ENCODE measurements at places on chromosomes 6 and 20. TPM values are rescaled to one million over a fixed set of nuclear protein-coding genes. Genes with fewer than 3 reads are reported as not detected.

- peak; percentile 96 for DNase-seq
Measured at GRCh38 chr20:50186151-50186885, 4.3 kb upstream of the CEBPB start.

DNA sequence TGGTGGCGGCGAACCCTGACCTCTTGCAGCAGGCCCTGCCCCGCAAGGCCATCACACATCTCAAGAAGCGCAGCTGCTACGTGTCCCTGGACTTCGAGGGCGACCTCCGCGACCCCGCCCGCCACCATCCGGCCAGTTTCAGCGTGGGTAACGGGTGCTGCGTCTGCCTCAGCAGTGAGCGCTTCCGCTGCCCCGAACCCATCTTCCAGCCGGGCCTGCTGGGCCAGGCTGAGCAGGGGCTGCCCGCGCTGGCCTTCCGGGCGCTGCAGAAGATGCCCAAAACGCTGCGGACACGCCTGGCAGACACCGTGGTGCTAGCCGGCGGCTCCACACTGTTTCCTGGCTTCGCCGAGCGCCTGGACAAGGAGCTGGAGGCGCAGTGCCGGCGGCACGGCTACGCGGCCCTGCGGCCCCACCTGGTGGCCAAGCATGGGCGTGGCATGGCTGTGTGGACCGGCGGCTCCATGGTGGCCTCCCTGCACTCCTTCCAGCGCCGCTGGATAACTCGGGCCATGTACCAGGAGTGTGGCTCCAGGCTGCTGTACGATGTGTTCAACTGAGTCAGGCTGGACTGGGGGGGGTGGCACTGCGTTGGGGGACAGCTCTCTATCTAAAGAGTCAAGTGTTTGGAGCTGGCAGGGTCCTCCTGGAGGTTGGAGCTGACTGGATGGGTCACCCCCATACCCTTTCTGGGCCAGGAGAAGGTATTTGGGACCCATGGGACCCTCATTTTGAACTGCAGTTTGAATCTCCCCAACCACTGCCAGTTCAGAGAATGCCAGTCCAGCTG, 1.1 kb downstream of the ACTL10 start:
- peak; percentile 91 for DNase-seq

GRCh38 chr6:12313992-12314589, 23.9 kb downstream of the EDN1 start:
- no peak for DNase-seq

DNA sequence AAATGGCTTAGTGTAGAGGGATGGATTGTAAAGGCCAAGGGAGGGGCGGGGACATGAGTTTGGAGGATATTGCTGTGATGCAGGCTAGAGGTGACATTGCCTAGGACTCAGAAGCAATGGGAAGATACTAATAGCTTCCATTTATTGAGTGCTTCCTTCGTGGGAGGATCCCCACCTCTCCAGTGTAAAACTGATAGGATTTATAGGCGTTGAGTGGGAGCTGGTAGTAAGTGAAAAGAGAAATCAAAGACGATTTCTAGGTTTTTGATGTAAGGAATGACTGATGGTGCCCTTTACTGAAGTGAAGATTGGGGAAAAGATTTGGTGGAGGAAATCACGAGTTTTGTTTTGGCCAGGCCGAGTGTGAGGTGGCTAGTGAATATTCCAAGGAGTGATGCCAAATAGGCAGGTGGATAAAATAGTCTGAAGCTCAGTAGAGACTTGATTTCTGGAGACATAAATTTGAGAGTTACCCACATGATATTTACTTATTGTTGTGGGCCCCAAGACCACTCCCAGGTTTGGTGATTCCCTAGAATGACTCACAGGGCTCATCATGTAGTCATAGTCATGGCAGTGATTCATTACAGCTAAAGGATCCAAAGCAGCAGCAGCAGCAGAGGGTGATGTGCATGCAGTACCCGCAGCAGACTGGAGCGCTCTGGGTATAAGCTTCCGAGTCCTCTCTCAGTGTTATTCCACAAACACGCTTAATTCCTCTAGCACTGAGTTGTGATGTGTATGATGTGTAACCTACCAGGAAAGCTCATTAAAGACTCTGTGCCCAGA, 10.2 kb downstream of the RPRD1B start:
- no peak for DNase-seq

- DNase-seq = no peak
Measured at GRCh38 chr6:164356814-164357213, 942.3 kb downstream of the QKI start.

GRCh38 chr20:18988701-18989100, 175.1 kb downstream of the SCP2D1 start:
- no peak for DNase-seq

- DNase-seq = no peak
Measured at GRCh38 chr6:128500014-128500413, 20.4 kb downstream of the PTPRK start.

DNA sequence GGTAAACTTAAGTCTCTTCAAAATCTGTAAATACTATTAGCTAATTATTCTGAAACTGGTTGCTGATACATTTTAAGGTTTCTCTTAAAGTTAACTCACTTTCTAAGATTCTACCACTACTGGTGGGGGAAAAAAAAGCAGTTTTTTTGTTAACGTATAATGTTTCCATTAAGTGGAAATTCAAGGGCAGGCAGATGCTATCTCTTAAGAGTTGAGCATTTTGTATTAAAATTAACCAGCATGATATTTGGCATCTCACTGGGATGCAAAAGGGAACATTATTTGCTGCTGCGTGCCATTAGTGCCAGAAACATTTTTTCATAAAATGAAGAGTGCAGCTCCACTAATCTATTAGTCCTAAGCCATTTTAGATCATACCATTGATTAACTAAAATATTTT, 246.2 kb downstream of the PRKN start:
- no peak for DNase-seq

GRCh38 chr20:300345-300990, 3.1 kb downstream of the ZCCHC3 start:
- DNase-seq = peak; percentile 82

DNA sequence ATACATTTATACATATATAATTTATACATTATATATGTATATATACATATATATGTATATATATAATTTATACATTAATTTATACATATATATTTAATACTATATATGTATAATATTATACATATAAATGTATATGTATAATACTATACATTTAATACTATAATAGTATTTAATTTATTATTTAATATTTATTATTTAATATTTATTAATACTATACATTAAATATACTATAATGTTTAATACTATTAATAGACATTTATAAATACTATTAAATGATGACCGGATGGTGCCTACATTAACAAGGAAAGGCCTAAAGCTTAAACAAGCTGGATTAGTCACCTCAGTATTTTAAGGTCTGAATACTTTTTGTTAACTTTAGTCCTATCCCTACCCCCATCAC, 145.9 kb upstream of the HTR1E start:
- no peak for DNase-seq

GRCh38 chr6:91462241-91462640, 875.4 kb upstream of the MAP3K7 start:
- DNase-seq = no peak

DNA sequence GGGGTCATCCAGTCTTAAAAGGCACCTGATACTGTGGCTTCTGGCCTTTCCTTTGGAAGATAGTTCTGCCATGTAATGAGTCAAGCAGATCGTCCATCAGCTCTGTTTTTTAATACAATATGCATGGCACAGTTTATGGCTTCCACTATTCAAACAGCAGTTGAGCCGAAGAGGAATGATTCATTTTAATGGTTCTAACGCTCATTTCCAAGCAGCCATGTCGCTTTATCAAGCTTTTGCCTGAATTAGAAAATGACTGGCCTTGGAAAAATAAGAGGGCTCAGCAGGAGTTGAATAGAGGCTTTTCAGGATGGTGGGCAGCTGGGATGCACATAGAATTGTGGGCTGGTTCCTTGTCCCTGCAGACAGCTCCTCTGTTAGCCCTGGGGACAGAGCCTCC, 138.1 kb downstream of the SOBP start:
- DNase-seq = no peak

DNA sequence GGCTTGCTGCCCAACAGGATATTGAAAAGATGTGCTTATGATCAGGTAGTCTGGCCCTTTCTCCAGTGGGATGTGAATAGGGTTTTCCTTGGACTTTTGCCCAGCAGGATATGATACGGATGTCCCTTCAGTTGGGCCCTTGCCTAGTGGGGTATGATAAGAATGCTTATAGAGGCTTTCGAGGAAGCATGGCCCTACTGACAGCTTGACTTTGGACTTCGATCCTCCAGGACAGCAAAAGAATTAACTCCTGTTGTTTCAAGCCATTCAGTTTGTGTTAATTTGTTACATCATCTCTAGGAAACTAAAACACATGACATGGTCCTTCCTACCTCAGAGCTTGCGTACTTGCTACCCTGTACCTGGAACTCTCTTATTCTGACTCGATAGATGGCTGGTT, 9.7 kb upstream of the ZNF334 start:
- DNase-seq = no peak

- no peak for DNase-seq
Measured at GRCh38 chr20:37574199-37574890, 46.7 kb upstream of the BLCAP start.

DNA sequence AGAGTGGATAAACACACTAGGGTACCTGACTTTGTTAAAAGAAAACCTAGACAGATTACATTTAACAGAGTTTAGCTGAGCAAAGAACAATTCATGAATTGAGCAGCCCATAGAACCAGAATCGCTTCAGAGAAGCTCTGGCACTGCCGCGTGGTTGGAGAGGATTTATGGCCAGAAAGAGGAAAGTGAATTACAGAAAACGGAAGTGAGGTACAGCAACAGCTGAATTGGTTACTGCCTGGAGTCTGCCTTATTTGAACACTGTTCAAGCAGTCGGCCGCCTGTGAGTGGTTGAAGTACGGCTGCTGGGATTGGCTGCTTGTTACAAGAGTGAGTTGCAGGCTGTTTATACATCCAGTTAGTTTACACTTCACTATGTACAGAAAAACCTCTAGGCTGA, 253.8 kb upstream of the CDYL start:
- no peak for DNase-seq

GRCh38 chr6:37800703-37801604, 18.6 kb upstream of the ZFAND3 start:
- no peak for DNase-seq

DNA sequence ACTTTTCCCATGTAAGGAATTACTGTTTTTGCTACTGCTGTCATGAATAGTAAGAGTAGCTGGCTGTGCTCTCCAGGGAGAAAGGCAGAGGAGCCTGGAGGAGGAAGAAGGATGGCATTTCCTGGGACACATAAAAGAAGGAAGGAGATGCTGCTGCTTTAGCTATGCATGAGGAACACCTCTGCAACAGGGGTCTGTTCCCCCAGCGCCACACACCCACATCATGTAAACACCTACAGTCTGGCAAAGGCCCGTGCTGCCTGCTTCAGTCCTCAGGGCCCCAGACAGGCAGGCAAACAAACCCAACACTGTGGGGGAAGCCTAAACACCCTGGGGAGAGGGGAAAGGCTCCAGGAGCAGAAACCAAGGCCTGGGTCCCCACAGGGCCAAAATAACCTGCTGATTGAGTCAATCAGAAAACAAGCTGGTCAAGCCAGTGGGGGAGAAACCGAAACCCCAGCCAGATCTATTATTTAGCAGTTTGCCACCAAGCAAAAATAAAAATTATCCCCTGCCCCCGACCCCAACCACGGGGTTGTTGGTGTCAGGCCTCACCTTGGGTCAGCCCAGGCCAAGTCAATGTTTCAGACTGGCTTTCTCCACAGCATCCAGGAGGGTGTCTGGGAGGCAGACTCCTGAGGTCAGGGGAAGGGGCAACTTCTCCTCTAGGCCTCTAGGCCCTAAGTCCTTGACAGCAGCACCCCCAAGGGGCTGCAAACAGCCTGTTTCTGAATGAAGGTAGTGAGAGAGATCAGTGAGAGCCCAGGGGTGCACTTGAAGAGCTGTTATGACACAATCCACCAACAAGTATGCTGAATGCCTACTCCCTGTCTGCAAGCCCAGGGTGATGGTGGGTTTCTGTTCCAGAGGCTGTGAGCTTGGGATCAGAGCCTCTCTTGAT, 34.6 kb upstream of the SCUBE3 start:
- peak; percentile 66 for DNase-seq

Gene HUS1B
- 7.0 TPM for total RNA-seq

Gene WFDC2
- total RNA-seq = 27.2 TPM

Gene MBOAT1
- 20.9 TPM for total RNA-seq

Gene COL21A1
- total RNA-seq = 6.1 TPM

Gene SAMD5
- total RNA-seq = 0.08 TPM

Gene RIPOR3
- total RNA-seq = 6.3 TPM

Gene NKAIN4
- 16.0 TPM for total RNA-seq

Gene XKR7
- 3.9 TPM for total RNA-seq
